ENCODE measurements at places on chromosomes 12 and 14.

- DNase-seq = no peak
Measured at GRCh38 chr12:112466011-112466422, 47.3 kb downstream of the PTPN11 start.

GRCh38 chr12:89873745-89874144, 165.1 kb upstream of the ATP2B1 start:
- no peak for DNase-seq

DNA sequence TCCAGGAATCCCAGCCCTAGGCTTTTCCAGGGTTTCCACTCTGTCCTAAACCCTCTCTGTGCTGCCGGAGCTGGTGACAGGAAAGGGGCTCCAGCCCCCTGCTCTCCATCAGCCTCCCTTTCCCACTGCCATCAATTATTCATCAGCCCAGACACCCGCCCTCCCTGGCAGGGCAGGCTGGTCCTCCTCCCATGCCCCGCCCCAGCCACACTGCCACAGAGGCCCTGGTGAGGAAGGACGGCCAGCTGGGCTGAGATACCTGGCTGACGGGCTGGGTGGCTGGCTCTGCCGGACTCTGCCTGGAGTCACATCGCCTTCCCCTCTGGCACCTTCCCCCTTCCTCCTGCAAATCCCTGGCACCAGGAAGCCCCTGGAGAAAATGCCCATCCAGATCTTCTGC, 11.9 kb upstream of the SMARCD1 start:
- no peak for DNase-seq

DNA sequence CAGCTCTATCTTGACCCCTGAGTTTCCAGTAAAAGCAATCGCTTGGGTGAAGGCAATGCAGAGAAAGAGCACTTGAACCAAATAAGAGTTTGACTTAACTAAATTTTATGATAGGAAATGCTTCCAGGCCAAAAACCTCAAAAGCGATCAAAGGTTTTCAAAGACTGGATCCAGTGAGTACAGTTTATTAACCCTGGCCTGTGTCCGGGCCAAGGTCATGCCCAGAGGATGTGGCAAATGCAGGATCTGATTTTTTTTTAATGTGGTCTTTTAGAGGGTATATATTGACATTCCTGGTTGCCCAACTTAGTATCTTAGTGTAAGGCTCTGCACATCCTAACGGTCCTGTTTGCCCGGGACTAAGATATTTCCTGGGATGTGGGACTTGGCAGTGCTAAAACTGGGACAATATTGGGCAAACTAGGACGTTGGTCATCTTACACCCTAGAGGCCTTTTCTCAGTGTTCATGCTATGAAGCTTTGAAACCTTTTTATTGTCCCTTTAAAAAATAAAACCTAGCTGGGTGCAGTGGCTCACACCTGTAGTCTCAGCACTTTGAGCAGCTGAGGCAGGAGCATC, 40.1 kb upstream of the TMED10 start:
- no peak for DNase-seq

GRCh38 chr14:86625637-86626036, 1095.7 kb downstream of the FLRT2 start:
- DNase-seq = no peak

GRCh38 chr14:32201193-32201815, 541 bp upstream of the RNU6-7 start:
- no peak for DNase-seq

All from pulmonary artery endothelial cell (primary cell).